ENCODE measurements at places on chromosomes 12 and 14.

GRCh38 chr14:33949411-33949893 is 1.4 kb downstream of the EGLN3 start:
- no peak for DNase-seq

GRCh38 chr14:105476097-105476830 is 1.6 kb downstream of the CRIP2 start:
- DNase-seq = no peak

DNA sequence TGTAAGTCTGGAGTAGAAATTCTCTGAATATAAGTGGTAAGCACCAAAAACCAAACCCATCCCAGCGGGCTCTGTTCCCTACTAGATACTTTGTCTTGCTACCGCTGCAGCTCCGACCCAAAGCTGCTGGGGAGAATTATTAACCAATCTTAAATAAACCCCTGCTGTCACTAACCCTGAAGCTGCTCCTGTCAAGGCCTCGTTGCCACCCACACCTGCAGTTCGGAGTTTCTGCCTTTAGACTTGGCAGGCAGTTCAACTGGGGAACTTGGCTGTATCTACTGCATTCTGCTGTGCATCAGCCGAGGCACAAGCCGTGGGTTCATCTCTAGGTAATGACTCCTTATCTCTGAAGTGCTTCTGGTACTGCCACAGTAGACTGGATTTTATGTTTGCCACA is 55.5 kb downstream of the PPM1A start:
- no peak for DNase-seq

DNA sequence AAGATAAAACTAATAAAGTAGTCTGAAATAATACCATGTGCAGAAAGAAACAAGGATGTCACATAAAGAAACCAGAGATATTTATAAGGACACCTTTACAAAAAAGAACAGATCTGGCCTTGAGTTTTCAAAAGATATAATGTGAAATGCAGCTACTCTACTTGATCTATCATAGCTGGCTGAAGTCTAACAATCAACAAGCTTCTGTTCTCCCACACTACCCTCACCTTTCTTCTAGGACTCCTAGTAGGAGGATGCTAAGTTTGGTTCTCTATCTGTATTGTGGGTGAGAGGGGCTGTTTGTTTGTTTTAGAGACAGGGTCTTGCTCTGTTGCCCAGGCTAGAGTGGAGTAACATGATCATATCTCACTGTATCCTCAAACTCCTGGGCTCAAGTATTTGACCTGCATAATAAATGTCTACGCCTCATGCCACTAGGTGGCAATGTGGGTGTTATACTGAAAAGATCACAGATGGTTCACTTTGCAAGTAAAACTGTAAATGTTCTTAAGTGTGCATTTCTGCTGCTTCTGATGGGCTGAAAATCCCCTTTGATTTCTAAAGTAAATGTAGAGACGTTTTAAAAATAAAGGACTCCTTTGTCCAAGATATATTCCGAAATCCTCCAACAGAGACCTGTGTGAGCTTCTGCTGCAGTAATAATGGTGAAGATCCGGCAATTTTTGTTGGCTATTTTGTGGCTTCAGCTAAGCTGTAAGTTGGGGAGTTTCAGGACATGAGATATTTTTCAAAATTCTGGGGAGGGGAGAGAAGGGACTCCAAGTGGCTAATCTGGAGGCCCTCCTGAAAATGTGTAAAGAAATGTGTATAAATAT is 269.3 kb downstream of the DAD1 start:
- DNase-seq = no peak
